ENCODE measurements at places on chromosomes 1 and 21.

DNA sequence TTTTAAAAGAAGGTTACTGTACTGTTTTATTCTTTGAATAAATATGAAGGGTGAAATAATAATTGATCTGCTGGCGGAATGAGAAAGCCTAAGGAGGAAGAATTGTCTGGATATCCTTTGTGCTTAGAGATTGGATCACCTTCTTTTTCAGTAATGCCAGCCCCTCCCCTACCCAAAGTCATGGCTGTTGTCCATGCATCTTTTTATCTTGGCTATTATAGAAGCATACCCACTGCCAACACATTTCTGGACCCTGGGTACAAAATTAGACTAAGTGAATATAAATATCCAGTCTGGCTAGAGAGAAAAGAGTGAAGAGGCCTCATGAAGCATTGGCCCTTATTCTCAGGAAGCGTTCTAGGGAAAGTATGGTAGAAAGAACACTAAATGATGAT, 28.1 kb downstream of the AK4 start:
- DNase-seq, result no peak

- DNase-seq, result no peak
Observed at GRCh38 chr1:57124768-57125446, 159.1 kb upstream of the C8B start.

- DNase-seq, result no peak
Observed at GRCh38 chr1:205924460-205924790, 18.8 kb downstream of the SLC26A9 start.

- no peak for DNase-seq
Observed at GRCh38 chr1:88685259-88685620, 1.2 kb downstream of the PKN2 start.

DNA sequence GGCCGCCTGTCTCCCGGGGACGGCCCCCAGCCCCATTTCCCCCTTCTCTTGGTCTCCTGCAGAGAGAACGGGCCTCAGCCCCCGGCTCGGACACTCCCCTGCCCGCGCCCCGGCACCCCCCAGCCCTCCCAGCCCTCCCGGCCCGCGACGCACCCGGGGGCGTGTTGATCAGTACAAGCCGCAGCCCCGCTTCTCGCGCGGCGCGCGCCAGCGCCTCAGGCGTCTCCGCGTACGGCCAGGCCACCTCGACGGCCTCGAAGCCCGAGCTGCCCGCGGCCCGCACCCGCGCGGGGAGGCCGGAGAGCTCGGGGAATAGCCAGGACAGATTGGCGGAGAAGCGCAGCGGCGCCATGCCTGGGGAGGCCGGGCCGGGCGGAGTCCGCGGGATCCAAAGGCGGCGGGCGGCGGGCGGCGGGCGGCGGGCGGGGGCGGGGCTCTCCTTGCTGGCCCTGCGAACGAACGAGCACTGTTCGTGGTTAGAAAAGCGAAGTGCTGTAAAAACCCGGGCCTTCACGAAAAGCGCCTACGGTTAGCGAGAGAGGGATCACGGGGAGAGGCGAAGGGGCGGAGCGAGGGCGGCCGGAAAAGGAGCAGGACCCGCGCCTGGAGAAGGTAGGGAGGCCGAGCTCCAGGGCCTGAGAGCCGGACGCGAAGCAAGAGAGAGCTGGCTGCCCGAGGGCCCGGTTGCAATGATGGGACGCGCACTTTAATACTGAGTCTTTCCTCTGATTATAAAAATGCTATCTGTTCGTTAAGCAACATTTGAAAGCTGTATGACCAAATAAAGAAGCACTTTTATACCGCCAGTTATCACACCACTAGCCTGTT, at the start of gene HYI:
TSS of gene HYI (minus strand) at position 490 of the 828 bp plus-strand sequence. CDS start at position 352, 138 bp downstream.
- DNase-seq, result peak; percentile 85

- no peak for DNase-seq
Observed at GRCh38 chr1:216168546-216168945, 254.7 kb downstream of the USH2A start.

DNA sequence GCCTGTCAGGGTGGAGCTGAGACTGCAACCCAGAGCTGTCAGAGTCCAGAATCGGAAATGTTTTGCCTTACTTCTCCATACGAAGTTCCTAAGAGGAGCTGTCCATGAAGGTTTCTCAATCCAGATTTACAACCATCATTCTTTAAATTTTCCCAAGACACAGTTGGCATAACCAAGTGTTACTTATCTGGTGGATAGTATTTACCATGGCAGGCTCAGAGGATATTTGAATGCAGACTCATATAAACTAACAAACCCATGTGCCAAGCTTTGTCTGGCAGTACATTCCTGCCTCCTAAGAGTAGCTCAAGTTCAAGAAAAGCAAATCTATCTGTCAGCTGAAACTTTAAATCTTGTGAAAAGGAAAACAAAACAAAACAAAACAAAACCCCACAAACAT, 267.9 kb downstream of the ZNF326 start:
- DNase-seq, result no peak

Measured in NCI-H2081 (cell line).